ENCODE measurements at places on chromosomes 7 and 10.

DNA sequence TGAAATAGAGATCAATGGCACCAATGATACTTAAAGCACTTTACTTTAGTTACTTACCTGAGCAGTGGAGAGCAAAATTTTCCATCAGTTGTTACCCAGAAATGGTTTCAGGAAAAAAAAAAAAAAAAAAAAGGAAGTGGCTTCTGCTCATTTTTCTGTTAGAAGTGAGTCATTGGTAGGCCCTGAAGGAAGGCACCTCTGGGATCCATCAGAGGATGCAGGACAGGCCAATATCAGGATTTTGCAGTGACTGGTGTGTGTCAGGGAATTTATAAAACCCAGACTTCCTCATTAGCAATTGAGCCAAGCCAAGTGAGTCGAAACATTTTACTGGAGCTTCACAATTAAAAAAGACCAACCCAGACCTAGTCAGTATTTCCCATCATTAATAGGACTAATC, 2.3 kb upstream of the SMIM30 start:
- DNase-seq: no peak

DNA sequence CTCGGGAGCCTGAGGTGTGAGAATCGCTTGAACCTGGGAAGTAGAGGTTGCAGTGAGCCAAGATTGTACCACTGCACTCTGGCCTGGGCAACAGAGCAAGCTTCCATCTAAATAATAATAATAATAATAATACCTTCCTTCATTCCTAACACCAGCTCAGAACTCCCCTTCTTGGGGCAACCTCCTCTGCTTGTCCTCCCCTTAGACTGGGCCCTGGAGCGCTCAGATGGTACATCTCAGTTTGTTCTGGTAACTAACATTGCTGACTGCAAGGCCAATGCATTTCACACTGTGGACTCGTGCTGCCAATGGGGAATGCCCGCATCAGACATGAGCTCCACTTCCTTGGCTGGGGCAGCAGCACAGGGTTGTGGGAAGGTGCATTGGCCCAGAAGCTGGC, 77.6 kb downstream of the C10orf105 start:
- no peak for DNase-seq

DNA sequence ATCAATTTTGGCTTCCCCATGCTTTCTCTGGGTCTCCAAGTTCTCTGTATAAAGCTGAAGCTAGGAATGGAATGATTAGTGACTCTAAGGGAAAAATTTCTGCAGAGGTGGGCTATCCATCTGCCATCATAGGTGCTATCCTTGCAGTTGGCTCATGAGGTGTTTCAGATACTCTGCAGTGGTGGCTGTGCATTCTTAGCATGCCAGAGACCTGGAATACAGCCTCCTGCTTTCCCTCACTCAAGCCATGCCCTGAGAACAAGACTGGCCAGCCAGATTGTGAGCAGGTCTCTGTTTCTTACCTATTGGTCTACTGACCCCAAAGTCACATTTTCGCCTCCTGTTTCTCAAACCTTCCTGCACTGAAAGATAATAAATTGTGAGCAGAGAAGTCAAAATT, 719.6 kb downstream of the CCSER2 start:
- DNase-seq: no peak

DNA sequence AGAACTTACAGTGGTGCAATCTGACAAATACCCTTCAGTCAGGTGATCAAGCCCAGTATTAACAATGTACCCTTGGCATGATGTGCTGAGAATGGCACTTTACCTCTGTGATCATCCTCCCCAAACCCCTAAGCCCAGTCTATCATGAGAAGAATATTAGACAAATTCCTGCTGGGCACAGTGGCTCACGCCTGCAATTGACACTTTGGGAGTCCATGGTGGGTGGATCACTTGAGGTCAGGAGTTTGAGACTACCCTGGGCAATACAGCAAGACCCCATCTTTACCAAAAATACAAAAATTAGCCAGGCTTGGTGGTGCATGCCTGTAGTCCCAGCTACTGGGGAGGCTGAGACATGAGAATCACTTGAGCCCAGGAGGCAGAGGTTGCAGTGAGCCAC, 7.4 kb upstream of the CUL2 start:
- DNase-seq: no peak

- no peak for DNase-seq
Observed at GRCh38 chr10:50614444-50615137, 9.2 kb downstream of the SGMS1 start.

GRCh38 chr10:43177595-43177994, 39.4 kb downstream of the CSGALNACT2 start:
- no peak for DNase-seq

GRCh38 chr7:84538268-84538667, 343.7 kb upstream of the SEMA3A start:
- no peak for DNase-seq

DNA sequence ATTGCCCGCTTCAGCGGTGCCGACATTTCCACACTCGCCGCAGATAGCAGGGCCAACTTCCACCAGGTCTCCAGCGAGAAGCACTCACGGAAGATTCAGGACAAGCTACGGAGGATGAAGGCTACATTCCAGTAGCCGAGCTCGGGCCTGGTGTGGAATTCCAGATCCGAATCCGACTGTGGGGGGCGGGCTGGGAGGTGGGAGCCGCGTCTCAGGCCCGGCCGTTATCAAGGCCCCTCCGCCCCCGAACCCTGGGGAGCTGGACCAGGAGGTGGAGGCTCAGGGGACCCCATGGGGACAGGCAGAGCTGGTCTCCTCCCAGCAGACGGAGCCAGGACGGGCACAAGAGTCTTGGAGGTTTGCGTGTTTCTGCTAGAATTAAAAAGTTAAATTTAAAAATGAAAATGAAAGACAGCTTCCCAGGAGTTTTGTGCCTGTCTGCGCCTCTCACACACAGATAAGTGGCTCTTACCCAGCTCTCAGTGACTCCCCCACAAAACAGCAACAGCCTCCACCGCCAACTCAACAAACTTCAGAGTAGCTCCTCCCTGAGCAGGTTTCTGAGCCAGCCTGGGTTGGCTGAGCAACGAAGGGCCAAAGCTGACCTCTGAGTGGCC, 5.2 kb upstream of the UTF1 start:
- DNase-seq: no peak

- DNase-seq: no peak
Observed at GRCh38 chr7:94996369-94996768, 89.0 kb downstream of the PPP1R9A start.

GRCh38 chr10:79286318-79286951, 60.8 kb upstream of the PPIF start:
- DNase-seq: peak; percentile 88

DNA sequence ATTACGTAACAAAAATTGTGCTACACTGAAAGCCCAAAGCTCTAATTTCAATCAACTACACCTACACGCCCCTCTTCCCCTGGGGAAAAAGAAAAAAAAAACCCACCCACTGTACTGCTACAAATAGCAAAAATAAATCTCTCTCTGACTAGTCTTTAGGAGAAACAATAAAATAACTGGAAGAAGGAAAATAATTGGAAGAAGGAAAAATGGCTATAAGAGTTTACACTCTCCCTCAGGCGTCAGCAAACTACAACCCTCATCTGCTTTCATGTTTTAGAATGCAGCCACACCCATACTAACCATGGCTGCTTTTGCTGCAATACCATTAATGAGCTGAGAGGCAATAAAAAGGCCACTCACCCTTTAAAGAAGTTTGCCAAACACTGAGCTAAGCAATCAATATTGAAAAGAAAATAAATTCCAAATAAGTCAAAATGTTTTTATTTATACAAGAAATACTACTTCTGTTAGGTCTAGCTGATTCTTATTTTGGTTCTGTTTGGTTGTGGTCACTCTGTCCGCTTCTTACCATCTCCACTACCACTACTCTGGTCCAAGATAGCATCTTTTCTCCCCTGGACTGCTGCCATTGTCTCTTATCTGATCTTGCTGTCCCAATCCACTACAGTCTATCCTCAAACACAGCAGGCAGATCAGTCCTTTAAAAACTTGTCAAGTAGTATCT, 3.8 kb downstream of the MINDY3 start:
- DNase-seq: no peak

All from activated T-cell treated with anti-CD3 and anti-CD28 coated beads, Interleukin-2, amount 50 U/mL, for 48 hours (primary cell).